ENCODE measurements at places on chromosomes 12 and 14. TPM values are rescaled to one million over a fixed set of nuclear protein-coding genes. Genes with fewer than 3 reads are reported as not detected.

Gene POLR3B
- total RNA-seq: 5.5 TPM

Gene MEG3
- 52.0 TPM for total RNA-seq

Gene TEX52
- not detected for total RNA-seq

Gene THAP2
- total RNA-seq: 5.7 TPM

Gene JAG2
- total RNA-seq: 12.6 TPM

Gene RHOJ
- total RNA-seq: not detected

Gene POP5
- 57.8 TPM for total RNA-seq

Gene CDKL1
- 11.8 TPM for total RNA-seq

Gene INHBC
- total RNA-seq: not detected

Gene AQP2
- not detected for total RNA-seq

Gene LIN7A
- 0.61 TPM for total RNA-seq

Gene KRT5
- total RNA-seq: 0.21 TPM

Gene SLC25A21
- 2.3 TPM for total RNA-seq

Gene AKAP6
- total RNA-seq: 0.54 TPM

Gene KRT77
- not detected for total RNA-seq

Gene ERBB3
- 1.0 TPM for total RNA-seq

Gene CMA1
- total RNA-seq: not detected

Gene UBE2N
- total RNA-seq: 136 TPM

Gene P2RX2
- not detected for total RNA-seq

Gene PDE3A
- 3.5 TPM for total RNA-seq

Gene CIROP
- not detected for total RNA-seq

Gene SPIC
- not detected for total RNA-seq

Gene MRPL52
- 223 TPM for total RNA-seq
